LHCN-M2 (cell line): ENCODE measurements at places on chromosomes 11 and 22.

GRCh38 chr11:2909133-2909902 lies 19.9 kb downstream of the PHLDA2 start:
- no peak for DNase-seq

DNA sequence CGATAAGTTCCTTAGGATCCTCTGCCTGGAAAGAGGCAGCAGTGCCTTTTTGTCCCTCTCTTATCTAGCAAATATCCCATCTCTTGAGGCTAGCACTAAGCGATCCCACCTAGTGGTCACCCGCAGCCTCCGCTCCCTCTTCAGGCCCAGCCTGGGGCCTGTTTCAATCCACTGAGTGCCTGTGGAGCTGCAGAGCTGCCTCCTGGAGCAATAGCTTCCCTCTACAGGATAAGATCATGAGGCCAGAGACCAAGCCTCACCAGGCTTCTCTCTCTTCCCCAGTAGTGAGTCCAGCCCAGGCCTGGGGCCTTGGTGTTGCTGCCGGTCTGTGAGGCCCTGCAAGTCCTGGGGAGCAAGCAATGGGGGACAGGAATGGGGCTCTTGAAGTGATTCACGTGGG lies 65.8 kb downstream of the SLC22A12 start:
- no peak for DNase-seq

DNA sequence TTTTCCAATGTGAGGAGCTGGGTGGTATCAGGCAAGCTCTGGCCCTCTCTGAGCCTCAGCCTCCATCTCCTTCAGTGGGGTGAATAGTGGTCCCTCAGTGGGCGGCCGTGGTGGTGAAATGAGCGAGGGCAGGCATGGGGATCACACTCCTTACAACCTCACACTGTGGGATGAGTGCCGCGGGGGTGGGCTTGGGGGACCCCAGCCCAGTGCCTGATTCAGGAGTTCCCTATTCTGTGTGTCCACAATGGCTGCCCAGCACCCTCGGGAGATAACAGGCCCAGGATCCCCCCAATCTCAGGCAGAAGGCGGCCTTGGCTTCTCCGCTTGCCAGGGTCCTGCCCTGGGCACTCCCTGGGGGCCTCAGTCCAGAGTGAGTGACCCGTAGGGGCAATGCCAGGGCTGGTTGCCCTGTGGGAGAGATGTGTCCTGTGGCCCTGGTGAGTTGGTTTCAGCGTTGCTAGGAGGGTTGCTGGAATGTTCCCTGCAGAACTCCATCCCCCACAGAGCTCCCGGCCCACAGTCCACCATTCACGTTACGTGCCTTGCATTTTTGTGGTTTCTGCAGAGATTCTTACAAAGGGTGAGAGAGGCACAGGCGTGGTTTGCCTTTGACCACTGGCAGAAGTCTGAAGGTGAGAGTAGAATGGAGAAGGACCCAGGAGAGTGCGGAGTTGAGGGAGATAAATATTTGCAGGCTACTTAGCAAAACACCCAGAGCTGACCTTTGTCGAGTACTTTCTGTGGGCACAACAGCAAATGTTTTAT lies 2.9 kb downstream of the ALDH3B1 start:
- DNase-seq: peak; percentile 99

GRCh38 chr11:101126551-101127196 lies 2.9 kb downstream of the PGR start:
- DNase-seq: no peak

- no peak for DNase-seq
Observed at GRCh38 chr11:67056267-67057204, at the start of gene RHOD. TSS of gene RHOD (plus strand) at chr11:67056847. CDS start at chr11:67056903, 56 bp downstream.

GRCh38 chr11:107549253-107549953 lies 16.1 kb downstream of the ALKBH8 start:
- DNase-seq: peak; percentile 39

GRCh38 chr11:65558002-65558929 lies at the start of gene LTBP3:
TSS of gene LTBP3 (minus strand) at chr11:65558359. CDS start at chr11:65557959, 400 bp downstream.
- peak; percentile 81 for DNase-seq

DNA sequence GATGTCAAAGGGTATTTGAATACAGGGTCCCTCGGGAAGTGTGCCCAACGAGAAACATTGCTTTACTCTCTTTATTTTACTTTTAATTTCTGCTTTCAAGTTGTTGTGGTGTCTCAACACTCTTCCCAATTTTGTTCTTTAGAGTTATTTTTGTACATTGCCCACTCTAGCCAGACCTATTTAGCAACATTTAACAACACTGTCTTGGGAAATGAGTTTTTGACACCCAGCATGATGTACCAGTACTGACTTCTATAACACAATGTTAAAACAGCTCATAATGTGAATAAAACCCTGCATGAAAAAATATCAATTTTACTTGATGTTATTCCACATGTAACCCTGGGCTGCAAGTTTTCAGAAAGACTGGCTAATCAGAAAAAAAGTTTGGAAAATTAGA lies 350.2 kb upstream of the PITPNB start:
- DNase-seq: no peak

DNA sequence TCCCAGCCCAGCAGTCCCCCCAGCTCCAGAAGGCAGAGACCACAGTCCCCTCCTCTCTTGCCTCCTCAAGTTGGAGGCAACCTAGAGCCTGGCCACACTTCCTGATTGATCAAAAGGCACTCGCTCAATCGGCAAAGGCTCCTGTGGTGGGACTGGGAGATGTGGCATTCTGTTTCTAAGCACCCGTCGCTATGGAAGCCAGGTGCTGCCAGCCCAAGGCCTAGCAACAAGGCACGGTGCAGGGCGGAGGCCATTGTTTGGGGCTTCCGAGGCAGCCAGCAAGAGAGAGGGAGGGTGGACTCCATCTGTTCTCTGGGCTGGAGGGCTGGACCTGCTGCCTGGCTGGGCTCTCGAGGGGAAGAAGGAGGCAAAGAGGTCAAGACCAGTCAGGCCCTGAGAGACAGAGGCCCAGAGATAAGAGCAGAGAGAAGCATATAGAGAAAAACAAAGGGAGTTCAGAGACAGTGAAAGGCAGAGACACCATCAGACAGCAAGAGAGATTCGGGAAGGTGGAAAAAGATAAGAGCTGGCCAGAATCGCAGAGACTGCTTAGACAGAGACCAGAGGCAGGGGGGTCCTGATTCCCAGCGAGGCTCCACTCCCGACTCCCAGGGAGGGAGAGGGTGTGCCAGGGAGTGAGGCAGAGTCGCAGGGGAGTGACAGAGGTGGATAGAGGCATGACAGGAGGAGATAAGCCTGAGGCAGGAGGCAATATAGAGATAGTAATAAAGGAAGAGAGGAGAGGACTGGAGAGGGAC lies 21.2 kb downstream of the PDE2A start:
- DNase-seq: no peak

DNA sequence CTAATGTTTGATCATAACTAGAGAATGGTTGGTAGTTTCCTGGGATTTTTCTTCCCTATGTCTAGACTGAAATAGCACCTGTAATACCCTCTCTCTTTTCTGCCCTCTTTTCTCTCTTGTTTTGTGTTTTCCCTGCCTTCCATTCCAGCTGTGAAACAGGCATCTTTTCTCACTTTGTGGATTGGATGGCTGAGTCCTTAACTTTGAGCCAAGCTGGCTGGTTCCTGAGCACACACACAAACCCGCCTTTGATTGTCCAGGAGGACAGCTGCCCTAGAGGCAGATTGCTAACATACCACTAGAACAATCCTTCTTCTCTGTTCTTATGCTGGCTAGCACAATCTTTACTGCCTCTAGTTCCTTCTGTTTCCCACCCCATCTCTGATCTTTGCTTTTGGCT lies 17.7 kb downstream of the CTNND1 start:
- DNase-seq: peak; percentile 78

GRCh38 chr22:29339381-29340235 lies 24.1 kb upstream of the RASL10A start:
- no peak for DNase-seq

- DNase-seq: peak; percentile 1
Observed at GRCh38 chr11:90476442-90477007, 253.7 kb upstream of the CHORDC1 start.

DNA sequence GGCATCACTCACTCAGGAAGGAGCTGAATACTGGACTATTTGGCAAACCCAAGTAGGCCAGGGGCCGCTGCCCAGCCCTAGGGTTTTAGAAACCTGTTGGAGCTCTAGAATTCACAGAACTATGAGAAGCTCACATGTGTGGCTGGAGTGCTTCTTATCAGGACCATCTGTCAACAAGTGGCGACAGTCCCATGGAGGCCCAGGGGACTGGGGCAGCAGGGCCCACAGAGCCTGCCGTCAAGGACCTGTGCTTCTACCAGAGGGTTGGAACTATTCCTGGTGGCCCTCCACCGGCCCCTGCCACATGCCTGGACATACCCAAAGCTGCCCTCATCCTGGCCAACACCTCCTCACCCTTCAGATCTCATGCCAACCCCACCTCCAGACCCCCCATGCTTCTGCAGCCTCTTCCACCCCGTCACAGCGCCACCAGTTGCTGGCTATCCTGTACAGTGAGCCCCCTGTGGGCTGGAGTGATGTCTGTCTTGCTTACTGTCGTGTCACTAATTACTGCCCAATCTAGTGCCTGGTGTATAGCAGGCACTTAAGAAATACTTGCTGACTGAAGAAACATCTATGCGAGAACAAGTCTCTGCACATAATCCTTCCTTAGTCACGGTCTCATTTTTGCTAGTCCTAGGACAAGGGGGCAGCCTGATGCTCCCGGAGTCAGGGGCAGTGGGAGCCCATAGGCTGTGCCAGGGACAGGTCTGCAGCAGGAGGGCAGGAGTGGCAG lies 27.2 kb upstream of the RASL10A start:
- no peak for DNase-seq

DNA sequence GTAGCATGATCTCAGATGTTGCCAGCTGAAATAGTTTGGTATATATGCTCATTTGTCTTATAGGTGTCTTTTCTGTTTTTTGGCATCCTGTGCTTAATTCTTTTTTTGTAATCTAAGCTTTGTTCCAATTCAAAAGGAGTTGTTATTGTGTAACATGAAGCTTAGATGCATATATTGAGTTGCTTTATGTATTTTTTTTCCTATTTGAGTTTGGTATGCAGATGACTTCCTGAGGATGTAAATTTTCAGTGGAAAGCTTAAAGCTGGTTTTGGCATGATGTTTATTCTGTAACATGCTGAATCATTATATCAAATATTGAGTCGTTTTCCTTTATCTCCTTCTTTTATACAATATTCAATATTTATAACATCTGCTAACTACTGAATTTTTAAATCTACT lies 69.4 kb downstream of the DDX10 start:
- no peak for DNase-seq

DNA sequence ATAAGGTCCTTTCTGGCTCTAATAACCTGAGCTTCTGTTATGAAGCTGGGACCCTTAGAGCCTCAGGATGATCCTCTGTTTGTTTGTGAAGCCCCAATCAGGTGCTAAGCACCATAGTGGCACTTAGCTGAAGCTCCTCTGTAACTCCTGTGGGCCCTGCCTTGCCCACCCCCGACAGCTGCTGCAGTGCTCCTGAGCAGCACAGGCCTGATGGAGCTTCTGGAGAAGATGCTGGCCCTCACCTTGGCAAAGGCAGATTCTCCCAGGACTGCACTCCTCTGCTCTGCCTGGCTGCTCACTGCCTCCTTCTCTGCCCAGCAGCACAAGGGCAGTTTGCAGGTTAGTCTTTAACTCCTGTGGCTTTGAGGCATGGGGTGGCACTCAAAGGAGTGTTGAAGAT lies 19.0 kb upstream of the CCDC134 start:
- DNase-seq: no peak

DNA sequence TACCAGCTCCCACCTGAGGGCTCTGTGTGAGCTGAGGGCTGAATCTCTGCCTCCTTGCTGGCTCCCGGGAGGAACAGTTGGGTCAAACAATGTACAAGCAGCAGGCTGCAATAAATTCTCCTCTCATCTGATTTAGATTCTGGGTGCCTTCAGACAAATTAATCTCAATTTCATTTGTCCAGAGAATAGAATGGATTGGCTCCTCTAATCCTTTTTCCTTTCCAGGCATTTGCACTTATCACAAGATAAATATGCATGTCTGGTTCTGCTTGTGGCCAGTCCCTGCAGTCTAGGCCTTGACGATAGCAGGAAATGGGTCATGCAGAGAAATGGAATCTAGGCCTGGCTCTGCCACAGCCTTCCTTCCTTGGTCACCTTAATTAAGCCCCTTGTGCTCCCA lies 28.7 kb downstream of the UPB1 start:
- no peak for DNase-seq

- DNase-seq: no peak
Observed at GRCh38 chr11:11320825-11321224, 32.2 kb downstream of the CSNK2A3 start.

GRCh38 chr22:37912171-37912570 lies 6.1 kb downstream of the MICALL1 start:
- no peak for DNase-seq

GRCh38 chr11:74754507-74755252 lies 6.0 kb downstream of the RNF169 start:
- peak; percentile 83 for DNase-seq

DNA sequence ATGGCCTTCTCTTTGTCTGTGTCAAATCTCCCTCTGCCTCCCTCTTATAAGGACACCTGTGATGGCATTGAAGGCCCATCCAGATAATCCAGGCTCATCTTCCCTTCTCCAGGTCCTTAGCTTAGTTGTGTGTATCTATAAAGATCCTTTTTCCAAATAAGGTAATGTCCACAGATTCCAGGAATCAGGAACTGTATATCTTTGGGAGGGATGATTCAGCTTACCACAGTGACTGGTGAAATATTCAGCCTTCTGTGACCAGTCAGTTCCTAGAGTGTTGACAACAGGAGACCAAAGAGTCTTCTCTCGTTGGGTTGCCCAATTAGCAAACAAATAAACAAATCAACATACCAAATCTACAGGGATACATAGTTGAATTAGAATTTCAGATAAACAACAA lies 175.8 kb downstream of the MPPED1 start:
- no peak for DNase-seq

DNA sequence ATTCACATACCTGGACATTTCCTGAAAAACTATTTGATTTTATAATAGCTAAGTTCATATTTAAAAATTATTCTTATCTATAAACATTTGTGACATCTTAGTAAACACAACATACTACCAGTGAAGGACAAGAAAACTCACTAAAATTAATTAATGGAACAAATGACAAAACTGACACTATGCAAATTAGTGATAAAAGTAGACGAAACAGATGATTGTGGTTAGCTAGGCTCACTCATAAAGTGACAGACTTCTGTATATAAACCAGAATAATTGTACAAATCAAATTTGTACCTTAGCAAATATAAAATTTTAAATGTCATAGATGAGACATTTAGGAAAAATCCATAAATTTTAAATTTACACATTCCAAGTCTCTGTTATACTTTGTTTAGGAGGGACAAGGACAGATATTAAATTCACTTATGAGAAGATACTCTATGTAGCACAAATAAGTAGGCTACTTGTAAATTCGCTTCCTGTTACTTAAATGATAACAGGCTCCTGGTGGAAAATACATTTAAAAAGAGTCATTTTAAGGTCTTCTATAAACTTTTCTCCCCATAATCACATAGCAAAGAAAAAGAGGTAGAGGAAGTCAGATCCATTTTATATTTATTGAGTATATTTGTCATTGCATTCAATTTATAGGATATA lies 81.2 kb downstream of the KIF18A start:
- DNase-seq: no peak

- no peak for DNase-seq
Observed at GRCh38 chr22:30252411-30253204, 6.0 kb upstream of the LIF start.

DNA sequence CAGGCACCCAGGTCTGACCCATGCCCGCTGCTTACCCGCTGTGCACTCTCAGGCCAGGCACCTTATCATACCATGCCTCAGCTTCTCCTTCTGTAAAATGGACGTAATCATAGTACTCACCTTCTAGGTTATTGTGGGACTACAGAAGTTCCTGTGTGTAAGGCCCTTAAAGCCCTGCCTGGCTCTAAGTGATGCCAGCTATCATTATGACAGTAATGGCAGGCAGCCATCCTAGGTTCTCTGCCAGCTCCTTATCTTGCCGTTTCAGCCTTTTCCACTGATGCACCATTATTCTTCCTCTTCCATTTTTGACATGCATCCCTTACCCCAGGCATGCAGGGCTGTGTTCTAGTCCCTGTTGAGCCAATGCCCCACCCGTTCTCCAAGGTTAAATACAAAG lies 57.9 kb downstream of the DBX1 start:
- DNase-seq: no peak
